ENCODE measurements at places on chromosomes 11 and 22.
A peak's percentile ranks its signal among the peaks of the same experiment; 100 is the strongest.

DNA sequence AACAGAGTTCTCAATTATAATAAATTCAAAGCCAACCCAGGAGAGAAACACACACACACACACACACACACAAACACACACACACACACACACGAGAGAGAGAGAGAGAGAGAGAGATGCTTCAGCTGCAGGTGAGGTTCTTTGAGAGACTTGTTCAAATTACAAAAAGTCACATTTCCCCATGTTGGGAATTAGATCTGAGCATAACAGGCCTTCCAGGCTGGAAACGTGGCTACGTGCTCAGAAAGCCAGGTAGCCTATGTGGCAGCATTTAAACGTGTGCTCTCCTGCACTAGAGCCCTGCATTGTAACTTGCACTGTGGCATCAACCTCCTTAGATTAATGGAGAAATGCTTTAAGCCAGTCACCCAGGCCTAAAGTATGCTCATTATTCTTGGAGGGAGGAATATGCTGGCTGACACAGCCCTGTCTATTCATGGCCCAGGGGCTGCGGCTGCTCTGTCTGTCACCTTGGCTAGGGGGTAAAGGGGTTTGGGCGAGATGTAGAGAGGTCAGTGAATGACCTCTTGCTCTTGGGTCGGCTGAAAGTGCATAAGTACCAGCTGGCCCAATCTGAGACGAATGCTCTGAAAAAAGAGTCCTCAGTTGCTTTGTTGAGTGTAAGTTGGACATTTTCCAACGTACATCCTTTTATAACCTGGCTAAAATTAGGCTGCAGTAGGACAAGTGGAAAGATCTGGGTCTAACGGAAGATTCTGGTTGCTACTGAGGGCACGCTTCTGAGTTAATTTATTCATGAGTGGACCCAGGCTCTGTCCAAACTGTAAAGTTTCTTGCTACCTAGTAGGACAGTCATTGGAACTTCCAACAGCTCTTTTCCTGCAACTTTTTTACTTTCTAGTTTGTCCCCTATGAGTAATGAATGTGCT is 171.1 kb upstream of the SEZ6L start:
- DNase-seq = no peak

DNA sequence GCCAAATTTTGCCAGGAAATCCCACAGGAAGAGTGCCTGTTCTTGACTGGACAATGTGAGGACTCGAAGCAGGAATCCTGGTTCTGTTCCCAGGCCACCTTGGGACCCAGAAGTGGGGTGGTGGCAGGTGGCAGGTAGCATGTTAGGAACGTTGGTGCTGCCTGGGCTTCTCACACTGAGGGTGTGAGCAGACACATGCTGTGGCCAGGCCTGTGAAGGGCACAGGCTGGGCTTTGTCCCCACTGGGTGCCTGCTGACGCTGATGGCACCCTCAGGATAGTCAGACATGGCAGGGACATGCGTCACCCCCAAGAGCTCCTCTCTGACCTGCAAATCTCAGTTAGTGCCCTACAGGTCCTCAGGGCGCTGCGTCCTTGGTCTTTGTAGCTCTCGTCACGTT is 21.1 kb upstream of the NECTIN1 start:
- DNase-seq = no peak

DNA sequence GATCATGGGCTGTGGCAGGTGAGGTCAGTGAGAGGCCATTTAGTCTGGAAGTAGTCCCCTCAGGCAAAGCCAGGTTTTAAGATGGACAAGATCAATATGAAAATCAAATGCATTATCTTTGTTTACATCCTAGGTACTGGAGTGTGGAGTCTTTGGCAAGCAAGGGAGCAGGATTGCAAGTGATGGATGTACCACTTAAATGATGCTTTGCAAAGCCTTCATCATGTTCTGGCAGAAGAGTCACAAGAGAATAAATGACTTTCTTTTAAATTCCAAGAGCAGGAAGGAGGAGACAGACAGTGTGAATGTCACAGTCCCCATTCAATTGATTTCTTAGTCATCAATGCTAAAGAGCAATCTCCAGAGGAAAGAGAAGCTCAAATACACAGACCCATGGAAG is 908.3 kb downstream of the FAM181B start:
- DNase-seq = no peak

DNA sequence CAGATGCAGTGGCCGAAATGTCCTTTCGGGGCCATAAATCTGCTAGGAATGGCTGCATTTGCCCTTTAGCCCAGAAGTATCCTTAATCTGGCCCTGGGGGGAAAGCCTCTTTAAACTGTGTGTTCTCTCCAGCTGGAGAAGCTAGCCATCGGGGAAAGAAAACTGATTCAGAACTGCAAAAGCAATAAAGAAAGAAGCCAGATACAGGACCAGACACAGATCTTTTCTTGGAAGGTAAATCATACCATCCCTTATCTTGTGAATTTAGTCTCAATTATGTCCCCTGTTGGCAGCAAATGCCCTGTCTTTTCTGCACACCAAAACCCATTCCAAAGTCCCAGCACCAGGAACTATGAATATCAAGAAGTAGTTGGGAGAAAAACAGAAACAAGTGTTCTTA is 25.6 kb downstream of the PC start:
- DNase-seq = no peak

GRCh38 chr11:76670485-76671236 is at the start of gene LRRC32:
Gene LRRC32 (minus strand): TSS chr11:76670747. CDS start chr11:76665954, 4,793 bp downstream.
- DNase-seq = peak; percentile 13

- no peak for DNase-seq
Measured at GRCh38 chr11:35545391-35546003, 20.1 kb upstream of the PAMR1 start.

All from stimulated activated CD4-positive, alpha-beta T cell treated with anti-CD3 and anti-CD28 coated beads, Interleukin-1b, Interleukin-23, amount 100 ng/mL, for 1 hour (primary cell).